ENCODE measurements at places on chromosomes 4 and X.

DNA sequence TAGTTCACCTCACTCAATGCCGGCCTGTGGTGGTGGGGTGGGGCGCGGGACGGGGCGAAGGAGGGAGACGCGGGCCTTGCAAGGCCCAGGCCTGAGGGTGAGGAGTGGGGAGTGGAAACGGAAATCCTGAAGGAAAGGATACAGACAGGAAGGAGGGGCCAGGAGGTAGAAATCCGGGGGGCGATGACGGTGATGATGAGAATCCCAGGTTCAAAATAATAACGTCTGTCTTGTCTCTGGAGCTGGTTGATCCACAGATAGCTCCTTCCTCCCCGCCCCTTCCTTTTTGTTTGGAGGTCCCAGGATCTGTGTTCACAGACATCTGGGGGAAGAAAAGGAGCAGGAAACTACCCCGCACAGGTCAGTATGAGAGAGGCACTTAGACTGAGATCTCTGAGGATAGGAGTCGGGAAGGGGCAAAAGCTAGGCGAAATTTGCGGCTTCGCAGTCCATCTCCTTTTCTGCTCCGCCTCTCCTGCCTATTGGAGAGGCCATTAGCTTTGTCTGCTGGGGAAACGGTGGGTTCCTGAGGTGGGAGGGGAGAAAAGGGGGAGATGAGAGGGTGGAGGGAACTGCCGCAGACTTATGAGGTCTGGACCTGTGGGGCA is 746 bp downstream of the TCEAL7 start:
- DNase-seq: no peak

- no peak for DNase-seq
Measured at GRCh38 chr4:17385403-17385802, 126.5 kb downstream of the QDPR start.

DNA sequence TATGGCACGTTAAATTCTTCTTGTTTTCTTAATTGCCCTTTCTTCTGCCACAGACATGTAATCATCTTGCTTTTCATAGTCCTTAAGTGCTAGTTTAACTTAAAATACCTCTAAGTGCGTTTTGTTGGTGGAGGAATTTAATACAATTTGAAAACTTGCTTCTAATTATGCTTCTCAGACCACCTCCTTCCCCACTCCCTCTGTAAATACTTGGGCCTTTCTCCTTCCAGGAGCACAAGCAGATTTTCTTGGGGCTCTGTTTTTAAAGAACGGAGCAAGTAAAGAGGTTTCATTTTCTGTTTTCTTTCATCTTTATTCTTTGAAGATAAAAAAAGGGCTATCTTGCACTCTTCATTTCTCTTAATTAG is 559 bp upstream of the PCDH18 start:
- DNase-seq: no peak

GRCh38 chrX:132532097-132532496 is 43.3 kb upstream of the MBNL3 start:
- no peak for DNase-seq

DNA sequence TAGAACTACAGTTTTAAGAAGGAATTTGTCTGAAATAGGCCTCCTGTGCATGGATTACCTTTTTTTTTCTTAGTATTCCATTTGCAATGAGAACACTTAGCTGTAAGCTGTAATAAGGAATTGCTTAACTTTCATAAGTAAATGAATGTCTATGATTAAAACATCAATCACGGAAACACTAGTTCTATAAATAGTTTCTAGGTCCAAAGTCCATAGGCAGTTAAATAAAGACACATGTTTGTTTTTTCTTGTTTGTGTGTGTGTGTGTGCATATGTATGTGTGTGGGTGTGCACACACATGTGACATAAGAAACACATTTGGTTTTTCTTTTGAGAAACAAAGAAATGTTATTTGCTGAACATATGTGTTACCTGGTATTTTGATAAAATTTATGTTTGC is 11.2 kb downstream of the GPRIN3 start:
- DNase-seq: peak; percentile 31

DNA sequence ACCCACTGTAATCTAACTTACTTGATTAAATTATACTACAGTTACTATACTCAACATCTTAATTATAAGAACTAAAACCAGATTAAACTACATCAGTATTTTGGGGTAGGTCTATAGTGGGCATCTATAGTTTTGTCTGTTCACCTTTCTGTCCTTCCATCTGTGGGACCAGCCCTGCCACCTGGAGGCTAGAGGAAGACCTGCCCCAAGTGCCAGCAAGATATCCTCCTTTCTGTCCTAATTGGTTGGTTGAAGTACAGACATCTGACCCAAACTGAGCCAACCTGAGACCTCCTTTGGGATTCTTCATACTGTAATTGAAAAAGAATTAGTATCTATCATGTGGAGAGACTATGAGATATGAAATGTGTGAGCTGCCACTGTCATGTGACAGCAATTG is 172.2 kb upstream of the TLL1 start:
- no peak for DNase-seq

GRCh38 chr4:7192252-7193029 is at the start of gene SORCS2:
Gene SORCS2, plus strand, starts transcription at chr4:7192538.
- DNase-seq: no peak

Measured in NCI-H526 (cell line).